ENCODE measurements at places on chromosomes 16 and 17. TPM values are rescaled to one million over a fixed set of nuclear protein-coding genes. Genes with fewer than 3 reads are reported as not detected.

The TRIM47 gene
- total RNA-seq = 33.4 TPM

The CACNA1G gene
- 0.24 TPM for total RNA-seq

The GPR179 gene
- 0.16 TPM for total RNA-seq

The SSTR5 gene
- 20.8 TPM for total RNA-seq

The MYO19 gene
- total RNA-seq = 12.7 TPM

The TLCD3B gene
- total RNA-seq = not detected

The ADAD2 gene
- total RNA-seq = 0.65 TPM

All from Right ventricle myocardium superior (tissue), 1 donor.